Epithelial cell of prostate (primary cell): ENCODE measurements at places on chromosomes 3 and 15.

DNA sequence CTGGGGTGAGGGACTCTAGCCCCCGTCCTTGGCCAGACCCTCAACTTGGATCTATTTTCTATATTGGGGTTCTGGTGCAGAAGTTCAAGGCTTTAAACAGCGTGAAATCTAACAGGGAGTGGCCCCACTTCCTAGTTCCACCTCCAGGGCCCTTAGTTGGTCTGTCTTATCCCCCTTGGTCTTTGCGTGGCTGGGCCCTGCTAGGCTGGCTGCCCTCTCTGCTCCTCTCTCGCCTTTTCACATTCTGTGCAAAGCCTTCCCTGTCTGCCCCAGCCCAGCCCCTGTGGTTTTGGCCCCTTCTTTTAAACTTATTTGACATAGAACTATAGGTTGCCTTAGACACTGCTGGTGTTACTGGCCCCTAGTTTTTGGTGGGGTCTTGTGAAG, 5.6 kb downstream of the PPCDC start:
- DNase-seq = no peak

GRCh38 chr3:36443028-36443686, 62.9 kb downstream of the STAC start:
- no peak for DNase-seq

GRCh38 chr3:11498646-11499045, 145.1 kb downstream of the VGLL4 start:
- DNase-seq = no peak

DNA sequence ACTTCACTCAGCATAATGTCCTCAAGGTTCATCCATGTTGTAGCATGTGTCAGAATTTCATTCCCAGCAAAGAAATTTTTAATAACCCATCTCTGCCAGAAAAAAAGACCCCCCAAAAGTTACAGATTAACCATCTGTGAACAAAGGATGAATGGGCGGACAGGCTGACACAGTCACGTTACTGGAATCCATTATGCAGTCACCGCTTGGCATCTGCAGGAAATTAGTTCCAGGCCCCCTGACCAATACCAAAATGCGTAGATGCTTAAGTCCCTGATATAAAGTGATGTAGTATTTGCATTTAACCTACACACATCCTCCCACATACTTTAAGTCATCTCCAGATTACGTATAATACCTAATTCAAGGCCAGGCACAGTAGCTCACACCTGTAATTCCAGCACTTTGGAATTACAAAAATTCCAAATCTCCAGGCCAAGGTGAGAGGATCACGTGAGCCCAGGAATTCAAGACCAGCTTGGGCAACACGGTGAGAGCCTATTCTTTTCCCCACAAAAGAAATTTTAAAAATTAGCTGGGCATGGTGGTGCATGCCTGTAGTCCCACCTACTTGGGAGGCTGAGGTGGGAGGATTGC, 1.5 kb upstream of the SLC12A8 start:
- no peak for DNase-seq

DNA sequence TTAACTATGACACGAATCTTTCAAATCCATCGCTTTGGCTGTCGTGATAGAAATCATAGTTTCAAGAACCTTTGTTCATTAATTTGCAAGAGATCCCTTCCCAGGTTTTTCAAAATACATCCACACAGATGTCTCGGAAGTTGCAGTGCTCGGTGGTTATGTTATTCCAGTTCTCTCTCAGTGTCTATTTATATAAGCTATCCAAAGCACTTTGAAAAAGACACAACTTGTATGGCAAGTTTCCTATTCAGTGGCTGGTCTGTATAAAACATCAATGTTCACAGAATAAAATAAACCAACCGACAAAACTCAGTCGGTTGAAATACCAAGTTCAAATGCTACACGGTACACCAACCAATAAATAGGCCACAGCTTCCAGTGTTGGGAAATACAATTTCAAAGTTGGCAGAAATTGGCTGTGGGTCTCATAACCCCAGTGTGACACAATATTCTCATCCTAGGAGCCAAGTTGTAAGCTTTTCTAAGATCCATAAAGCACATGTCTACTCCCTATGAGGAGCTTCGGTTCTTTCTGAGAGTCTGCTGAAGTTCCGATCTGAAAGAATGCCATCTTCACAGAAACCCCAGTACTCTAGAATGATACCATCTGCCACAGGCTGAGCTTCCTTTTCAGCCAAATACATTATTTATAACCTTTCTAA, 23.7 kb downstream of the SATB1 start:
- DNase-seq = no peak

DNA sequence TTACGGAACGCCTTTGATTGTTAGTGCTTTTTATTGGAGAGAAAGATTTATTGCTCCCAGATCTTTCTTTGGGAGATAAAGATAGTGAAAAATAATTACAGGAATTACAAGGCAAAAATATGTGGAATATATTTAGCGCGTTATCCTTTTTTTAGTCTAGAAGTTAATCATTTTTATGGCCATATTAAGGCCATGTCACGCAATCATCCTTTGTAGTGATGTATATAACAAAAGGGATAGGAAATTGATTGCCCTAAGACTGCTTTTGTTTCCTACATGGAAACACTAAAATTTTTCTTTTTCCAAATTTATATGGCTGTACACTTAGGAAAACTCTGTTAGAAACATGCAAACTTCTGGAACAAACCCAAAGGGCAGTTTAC, 1.5 kb downstream of the TRPC1 start:
- no peak for DNase-seq

GRCh38 chr3:155697542-155697941, 47.3 kb downstream of the PLCH1 start:
- no peak for DNase-seq

- no peak for DNase-seq
Observed at GRCh38 chr3:119630128-119630879, 30.1 kb downstream of the POPDC2 start.

DNA sequence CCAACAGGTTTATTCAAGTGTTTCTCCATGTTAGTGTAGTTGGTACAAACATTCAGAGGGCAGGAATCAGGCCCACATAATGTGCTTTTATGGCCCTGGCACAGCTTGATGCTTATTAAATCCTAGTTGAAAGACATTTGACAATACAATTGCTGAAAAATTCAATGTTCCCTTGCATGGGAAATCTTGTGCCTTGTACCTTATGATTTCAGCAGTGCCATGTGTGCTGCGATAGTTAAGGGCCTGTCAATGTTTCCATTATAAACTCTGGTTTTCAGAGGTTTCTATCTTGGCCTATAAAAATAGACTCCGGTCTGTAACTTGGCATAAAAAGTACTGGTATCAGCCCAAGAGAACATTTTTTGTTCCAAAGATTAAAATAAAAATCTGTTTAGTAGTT, 207.2 kb downstream of the TBC1D5 start:
- DNase-seq = no peak

- DNase-seq = no peak
Observed at GRCh38 chr3:70273492-70273891, 38.9 kb downstream of the MDFIC2 start.
